ENCODE measurements at places on chromosomes 7 and 10.

DNA sequence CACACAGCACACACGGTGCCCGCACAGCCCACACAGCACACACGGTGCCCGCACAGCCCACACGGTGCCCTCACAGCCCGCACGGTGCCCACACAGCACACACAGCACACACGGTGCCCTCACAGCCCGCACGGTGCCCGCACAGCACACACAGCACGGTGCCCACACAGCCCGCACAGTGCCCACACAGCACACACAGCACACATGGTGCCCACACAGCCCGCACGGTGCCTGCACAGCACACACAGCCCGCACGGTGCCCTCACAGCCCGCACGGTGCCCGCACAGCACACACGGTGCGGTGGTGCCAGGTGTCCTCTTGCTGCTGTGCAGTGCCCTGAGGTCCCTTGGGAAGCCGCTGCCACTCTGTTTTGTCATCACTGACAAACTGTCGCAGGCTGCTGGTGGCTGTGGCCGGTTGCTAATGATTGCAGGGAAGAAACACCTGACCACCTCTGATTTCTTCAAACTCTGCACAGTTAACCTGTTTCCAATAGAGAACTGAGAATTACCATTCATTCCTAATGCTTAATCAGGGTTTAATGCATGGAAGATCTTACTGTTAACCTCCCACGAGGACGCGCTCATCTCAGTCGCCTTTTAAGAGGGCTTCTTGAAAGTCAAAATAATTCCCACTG lies 66.9 kb downstream of the GLRX3 start:
- no peak for DNase-seq

- DNase-seq: no peak
Observed at GRCh38 chr10:122053314-122053713, 64.4 kb downstream of the TACC2 start.

DNA sequence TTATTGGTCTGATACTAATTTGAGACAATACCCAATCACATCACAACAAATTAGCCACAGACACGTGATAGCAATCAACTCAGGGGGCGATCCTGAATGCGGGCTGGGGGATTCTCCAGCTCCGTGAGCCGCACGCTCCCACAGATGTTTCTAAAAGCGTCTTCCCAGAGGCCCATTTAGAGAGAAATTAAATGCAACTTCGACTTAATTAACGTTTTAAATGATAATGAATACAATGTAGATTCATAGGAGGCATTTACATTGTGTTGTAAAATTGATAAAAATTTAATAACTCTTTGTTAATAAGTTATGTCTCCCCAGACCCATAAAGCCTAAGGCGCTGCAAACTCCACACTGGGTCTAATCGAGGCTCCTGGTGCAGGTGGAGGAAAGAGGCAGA lies 642.6 kb downstream of the KCNMA1 start:
- no peak for DNase-seq

GRCh38 chr10:90111671-90112070 lies 410.3 kb downstream of the KIF20B start:
- DNase-seq: no peak

- DNase-seq: no peak
Observed at GRCh38 chr7:26880852-26881251, 16.5 kb upstream of the SKAP2 start.

GRCh38 chr10:5564537-5565204 lies 39.9 kb downstream of the CALML3 start:
- no peak for DNase-seq

DNA sequence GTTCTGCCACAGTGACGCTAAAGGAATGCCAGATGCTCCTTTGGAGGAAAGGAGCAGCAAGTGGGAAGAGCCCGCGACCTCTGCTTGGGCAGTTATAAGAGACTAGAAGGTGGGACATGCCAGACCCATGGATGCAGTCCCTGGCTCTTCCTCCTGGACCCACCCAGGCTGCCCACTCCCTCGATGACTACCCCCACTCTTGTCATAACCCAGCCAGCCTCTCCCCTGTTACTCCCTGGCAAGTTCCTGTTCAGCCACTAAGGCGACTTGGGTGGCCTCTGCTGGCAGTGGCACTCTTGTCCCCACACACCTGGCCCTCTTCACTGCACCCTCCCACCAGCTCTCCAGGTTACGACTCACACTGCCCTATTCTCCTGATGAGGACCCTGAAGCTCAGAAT lies 33.5 kb downstream of the COL13A1 start:
- no peak for DNase-seq

DNA sequence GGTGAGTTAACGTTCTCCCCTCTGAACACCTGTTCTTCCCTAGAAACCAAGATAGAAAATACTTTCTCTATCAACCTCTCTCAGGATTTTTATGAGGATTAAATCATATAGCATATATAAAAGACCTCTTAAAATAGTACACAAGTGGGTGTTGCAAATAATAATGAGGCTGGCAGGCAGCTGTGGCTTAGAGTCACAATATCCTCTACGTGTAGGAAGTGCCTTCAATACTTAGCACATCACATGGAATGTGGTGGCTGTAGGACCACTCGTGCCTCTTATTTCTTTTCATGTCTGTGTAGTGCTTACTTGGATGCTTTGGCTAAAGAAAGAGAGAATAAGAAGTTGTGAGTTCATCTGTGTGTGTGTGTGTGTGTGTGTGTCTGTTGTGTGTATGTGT lies 96.3 kb downstream of the PRLHR start:
- DNase-seq: no peak

DNA sequence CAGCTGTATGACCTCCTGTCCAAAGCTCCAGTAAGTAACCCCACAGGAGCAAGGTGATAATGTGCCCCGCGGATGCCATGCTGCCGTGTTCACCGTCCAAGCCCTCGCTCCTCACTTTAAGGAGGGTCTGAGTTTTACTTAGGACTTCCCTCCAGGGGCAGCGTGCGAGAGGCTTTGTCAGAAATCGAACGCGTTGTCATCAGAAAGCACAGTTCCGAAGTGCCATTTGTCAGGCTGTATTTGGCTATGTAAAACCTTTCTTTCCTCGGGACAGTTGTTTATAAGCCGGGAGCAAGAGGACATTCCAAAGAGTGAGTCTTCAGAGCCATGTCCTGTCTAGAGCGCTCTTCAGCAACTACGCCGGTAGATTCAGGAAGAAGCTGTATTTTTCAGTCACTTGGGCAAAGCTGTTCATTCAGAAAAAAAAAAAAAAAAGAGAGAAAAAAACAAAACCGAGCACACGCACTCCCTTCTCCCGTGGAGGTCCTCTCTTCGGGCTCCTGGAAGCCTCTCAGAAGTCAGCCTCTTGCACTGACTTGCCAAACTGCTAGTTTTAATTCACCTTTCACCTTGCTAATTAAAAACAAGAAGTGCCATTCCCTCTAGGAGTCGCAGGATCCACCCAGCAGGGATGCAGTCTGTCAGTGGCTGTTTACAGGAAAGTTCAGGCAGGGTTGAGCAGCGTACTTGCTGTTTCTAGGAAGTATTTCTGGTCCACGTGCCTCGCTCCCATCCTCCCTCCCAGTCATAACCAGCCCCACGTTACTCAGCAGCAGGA lies at the start of gene SEMA3E:
Gene SEMA3E, minus strand, starts transcription at position 676 of the 778 bp plus-strand sequence.
- peak; percentile 60 for DNase-seq

GRCh38 chr7:42057331-42057730 lies 179.7 kb downstream of the GLI3 start:
- no peak for DNase-seq

GRCh38 chr10:67075491-67075971 lies 149.7 kb downstream of the LRRTM3 start:
- no peak for DNase-seq

GRCh38 chr10:94062611-94063010 lies 68.9 kb downstream of the PLCE1 start:
- peak; percentile 38 for DNase-seq

Data from astrocyte of the spinal cord (primary cell).